ENCODE measurements at places on chromosomes 2 and 18. TPM values are rescaled to one million over a fixed set of nuclear protein-coding genes. Genes with fewer than 3 reads are reported as not detected.

Gene CD28
- total RNA-seq, result not detected

Gene CRYBA2
- not detected for total RNA-seq

Gene SCN9A
- total RNA-seq, result 23.8 TPM

Gene EFR3B
- total RNA-seq, result 2.4 TPM

Gene GRHL1
- total RNA-seq, result 0.33 TPM

Gene FBXO36
- 2.9 TPM for total RNA-seq

Gene CNTNAP5
- not detected for total RNA-seq

Gene C2orf80
- total RNA-seq, result not detected

Gene STAM2
- total RNA-seq, result 34.5 TPM

Gene SNRPD1
- total RNA-seq, result 8.4 TPM

Gene IWS1
- 28.5 TPM for total RNA-seq

Gene ADAM23
- 28.9 TPM for total RNA-seq

Gene DSG4
- total RNA-seq, result not detected

Gene LDLRAD4
- 1.8 TPM for total RNA-seq

Data from smooth muscle cell of the pulmonary artery (primary cell).